Type B pancreatic cell (in vitro differentiated cells): ENCODE measurements at places on chromosomes 4 and X.
A peak's percentile ranks its signal among the peaks of the same experiment; 100 is the strongest.

DNA sequence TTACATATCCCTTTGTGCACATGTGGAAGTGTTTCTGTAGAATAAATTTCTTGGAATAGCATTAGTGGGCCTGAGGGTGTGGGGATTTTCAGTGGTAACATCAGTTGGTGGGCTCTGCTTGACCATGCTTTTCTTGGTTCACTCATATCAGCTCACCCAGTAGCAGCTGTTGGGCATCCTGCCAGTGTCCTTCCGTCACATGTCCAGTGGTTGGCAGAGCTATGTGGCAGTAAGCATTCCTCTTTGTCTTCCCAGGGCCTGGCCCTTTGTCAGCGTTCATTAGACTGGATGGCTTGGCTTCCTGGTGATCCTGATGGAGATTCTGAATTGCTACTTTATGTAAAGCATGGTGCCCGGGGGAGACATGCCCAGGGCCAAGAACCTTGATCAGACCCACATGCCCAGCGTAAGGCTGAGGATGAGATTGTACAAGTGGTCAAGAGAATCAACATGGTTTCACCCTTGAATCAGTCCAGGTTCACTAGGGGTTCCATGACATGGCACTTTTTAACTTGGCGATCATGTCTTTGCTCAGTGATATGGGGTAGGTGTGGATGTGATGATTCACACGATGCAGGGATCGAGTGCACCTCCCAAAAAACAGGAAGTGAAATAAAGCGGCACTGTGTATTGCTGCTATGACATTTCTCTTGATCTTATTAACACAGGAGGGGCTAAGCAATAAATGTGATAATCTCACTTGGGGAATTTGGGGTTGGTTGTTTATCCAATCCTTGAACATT, 72.1 kb upstream of the IGFBP7 start:
- H3K4me3 ChIP-seq: no peak overlapping the region
- DNase-seq: no peak
- no peaks in the 10 kb centered on the region for H3K27me3 ChIP-seq
- H3K4me1 ChIP-seq: peaks cover 9% of the 10 kb centered on the region
- no peak overlapping the region for H3K27ac ChIP-seq
- no peaks in the 10 kb centered on the region for H3K36me3 ChIP-seq

- H3K27ac ChIP-seq: no peak overlapping the region
- no peak for DNase-seq
- no peaks in the 10 kb centered on the region for H3K36me3 ChIP-seq
- H3K27me3 ChIP-seq: no peaks in the 10 kb centered on the region
Measured at GRCh38 chr4:148405161-148405893, 36.9 kb downstream of the NR3C2 start.

- no peak overlapping the region for H3K4me3 ChIP-seq
- H3K4me1 ChIP-seq: peaks cover 26% of the 10 kb centered on the region
- no peak for DNase-seq
- H3K36me3 ChIP-seq: no peaks in the 10 kb centered on the region
- no peak overlapping the region for H3K27ac ChIP-seq
Measured at GRCh38 chr4:52962721-52963120, 100.6 kb downstream of the RASL11B start.

DNA sequence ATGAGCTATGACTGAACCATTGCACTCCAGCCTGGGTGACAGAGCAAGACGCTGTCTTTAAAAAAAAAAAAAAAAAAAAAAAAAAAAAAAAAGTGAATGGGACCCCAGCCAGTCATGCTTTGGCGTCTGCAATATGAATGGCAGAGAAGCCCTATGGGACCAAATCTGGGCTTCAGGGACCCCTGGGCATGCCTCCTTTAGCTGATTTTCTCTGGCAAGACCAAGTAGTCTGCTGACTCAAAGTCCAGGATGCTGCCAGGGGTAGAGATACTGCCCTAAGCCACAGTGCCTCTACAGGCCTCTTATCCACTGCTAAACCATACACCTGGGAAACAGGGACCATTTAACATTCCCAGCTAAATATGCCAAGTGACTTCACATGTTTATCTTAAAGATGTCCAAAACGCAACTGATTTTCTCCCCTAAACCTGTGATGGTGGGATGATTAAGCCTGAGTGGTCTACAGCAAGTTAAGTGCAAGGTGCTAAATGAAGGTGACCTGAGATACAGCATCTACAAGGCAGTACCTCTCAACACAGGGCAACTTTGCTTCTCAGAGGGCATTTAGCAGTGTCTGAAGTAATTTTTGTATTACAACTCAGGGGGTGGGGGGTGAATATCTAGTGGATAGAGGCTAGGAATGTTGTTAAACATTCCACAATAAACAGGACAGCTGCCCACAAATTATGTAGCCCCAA, 5.8 kb downstream of the RPS4X start:
- peaks cover 38% of the 10 kb centered on the region for H3K4me1 ChIP-seq
- no peak for DNase-seq
- peak overlapping the region; percentile 34 for H3K27ac ChIP-seq
- peaks cover 64% of the 10 kb centered on the region for H3K36me3 ChIP-seq
- peak overlapping the region; percentile 30 for H3K4me3 ChIP-seq
- H3K27me3 ChIP-seq: no peaks in the 10 kb centered on the region

DNA sequence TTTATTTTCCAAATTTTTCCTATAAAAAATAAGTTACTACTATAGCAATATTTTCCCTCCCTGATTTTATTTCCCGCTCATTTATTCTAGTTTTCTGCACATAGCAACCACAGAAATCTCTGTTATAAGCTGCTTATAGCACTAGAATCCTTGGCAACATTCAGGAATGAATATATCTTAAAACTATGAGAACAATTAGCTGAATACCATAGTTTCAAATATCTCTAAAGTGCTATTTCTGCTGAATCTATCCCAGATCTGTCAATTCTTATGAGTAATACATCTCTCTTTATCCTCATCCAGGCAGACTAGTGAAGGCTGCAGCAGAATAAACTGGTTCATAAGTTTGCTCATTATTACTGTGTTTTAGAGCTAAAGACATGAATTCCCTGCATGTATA, 622.9 kb upstream of the DIPK2B start:
- no peak for DNase-seq
- no peak overlapping the region for H3K27ac ChIP-seq
- peaks cover 18% of the 10 kb centered on the region for H3K36me3 ChIP-seq
- no peaks in the 10 kb centered on the region for H3K4me1 ChIP-seq
- H3K27me3 ChIP-seq: no peaks in the 10 kb centered on the region

DNA sequence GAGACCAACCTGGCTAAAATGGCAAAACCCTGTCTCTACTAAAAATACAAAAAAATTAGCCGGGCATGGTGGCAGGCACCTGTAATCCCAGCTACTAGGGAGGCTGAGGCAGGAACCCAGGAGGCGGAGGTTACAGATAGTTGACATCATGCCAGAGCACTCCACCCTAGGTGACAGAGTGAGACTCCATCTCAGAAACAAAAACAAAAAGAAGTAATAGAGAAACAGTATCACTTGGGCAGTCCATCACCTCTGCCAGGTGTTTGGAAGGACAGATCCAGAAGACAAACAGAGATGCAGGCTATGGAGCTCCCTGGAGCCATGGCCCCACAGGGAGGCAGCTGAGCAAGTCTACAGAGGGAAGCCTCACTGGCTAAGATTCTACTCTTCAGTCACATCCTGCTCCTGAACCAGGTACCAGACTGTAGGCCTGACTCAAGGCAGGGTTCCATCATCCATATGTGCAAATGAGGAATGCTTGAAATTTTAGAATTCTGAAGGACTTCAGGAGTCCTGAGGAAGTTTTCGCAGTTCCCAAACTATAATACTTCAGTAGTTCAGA, 81.4 kb upstream of the CPEB2 start:
- no peak overlapping the region for H3K27ac ChIP-seq
- H3K27me3 ChIP-seq: no peaks in the 10 kb centered on the region
- H3K4me1 ChIP-seq: no peaks in the 10 kb centered on the region

- H3K27ac ChIP-seq: no peak overlapping the region
- no peaks in the 10 kb centered on the region for H3K27me3 ChIP-seq
- H3K36me3 ChIP-seq: no peaks in the 10 kb centered on the region
- no peak overlapping the region for H3K4me3 ChIP-seq
- H3K4me1 ChIP-seq: peaks cover 27% of the 10 kb centered on the region
Measured at GRCh38 chr4:52199574-52200338, 148.7 kb downstream of the SPATA18 start.

- H3K4me1 ChIP-seq: no peaks in the 10 kb centered on the region
- DNase-seq: no peak
- H3K27me3 ChIP-seq: no peaks in the 10 kb centered on the region
- H3K27ac ChIP-seq: no peak overlapping the region
Measured at GRCh38 chr4:88130544-88131305, 27.7 kb downstream of the ABCG2 start.

GRCh38 chr4:152559641-152560040, 23.7 kb upstream of the FBXW7 start:
- H3K36me3 ChIP-seq: no peaks in the 10 kb centered on the region
- H3K4me1 ChIP-seq: no peaks in the 10 kb centered on the region
- no peaks in the 10 kb centered on the region for H3K27me3 ChIP-seq
- no peak overlapping the region for H3K4me3 ChIP-seq
- DNase-seq: no peak
- H3K27ac ChIP-seq: no peak overlapping the region
